ENCODE measurements at places on chromosomes 5 and 9. TPM values are rescaled to one million over a fixed set of nuclear protein-coding genes. Genes with fewer than 3 reads are reported as not detected.

GRCh38 chr5:88393716-88394535, 125.3 kb upstream of the TMEM161B start:
- DNase-seq = no peak

- DNase-seq = no peak
Measured at GRCh38 chr9:16152276-16153101, 599.6 kb downstream of the CCDC171 start.

- DNase-seq = no peak
Measured at GRCh38 chr9:89888677-89889076, 283.9 kb downstream of the GADD45G start.

DNA sequence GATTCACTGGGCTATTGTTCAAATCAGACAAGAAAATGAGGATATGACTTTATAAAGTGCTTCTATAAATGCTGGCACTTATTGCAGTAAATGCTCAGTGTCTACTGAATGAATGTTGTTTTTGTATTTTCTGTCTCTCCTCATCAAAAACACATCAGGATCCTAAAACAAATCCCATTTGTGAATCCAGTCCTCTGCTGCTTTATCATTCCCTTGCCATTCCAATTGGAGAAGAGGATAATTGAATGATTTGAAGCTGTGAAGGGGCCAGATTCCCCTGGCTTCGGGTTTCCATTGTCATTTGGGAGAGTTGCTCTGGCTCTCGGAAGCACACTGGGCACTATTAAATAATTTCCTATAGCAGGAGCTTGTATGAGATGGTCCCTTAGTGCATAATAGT, 666.8 kb downstream of the ACTL7B start:
- DNase-seq = no peak

Gene ARHGEF37
- 7.1 TPM for total RNA-seq

Gene ERAP2
- 0.86 TPM for total RNA-seq

Measured in type B pancreatic cell (in vitro differentiated cells).